Vagina (tissue), 2 donors: ENCODE measurements at places on chromosomes 12 and 14.

GRCh38 chr12:14068961-14069360 lies 87.6 kb upstream of the GRIN2B start:
- DNase-seq, result no peak

- no peak for DNase-seq
Measured at GRCh38 chr14:47763188-47763854, 87.9 kb upstream of the MDGA2 start.

GRCh38 chr14:76767681-76768656 lies 6.7 kb downstream of the VASH1 start:
- DNase-seq, result no peak

- no peak for DNase-seq
Measured at GRCh38 chr12:87444039-87444438, 585.2 kb downstream of the C12orf50 start.

GRCh38 chr12:52454411-52455201 lies 2.7 kb upstream of the KRT6B start:
- DNase-seq, result no peak

- no peak for DNase-seq
Measured at GRCh38 chr12:63098851-63099250, 52.1 kb downstream of the AVPR1A start.
